Transverse colon (tissue), 4 donors: ENCODE measurements at places on chromosomes 5 and 9. TPM values are rescaled to one million over a fixed set of nuclear protein-coding genes. Genes with fewer than 3 reads are reported as not detected.

DNA sequence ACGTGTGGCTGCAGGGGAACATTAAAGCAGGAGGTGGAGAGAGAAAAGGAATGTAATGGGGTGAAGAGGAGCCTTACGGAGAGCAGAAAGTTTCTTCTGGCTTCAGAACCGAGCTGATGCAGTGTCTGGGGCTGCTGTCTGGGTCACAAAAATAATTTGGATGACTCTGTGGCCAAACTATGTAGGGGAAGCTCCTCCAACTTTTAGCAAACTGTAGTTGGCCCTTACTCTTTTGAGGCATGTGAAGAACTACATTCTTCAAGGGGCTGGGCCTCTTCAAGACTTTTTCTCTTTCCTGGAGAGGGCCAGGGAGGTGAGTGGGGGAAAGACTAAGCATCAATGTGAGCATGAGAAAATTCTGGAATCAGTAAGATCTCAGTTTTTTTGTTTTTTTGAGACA lies 31.9 kb upstream of the SPARC start:
- no peak for DNase-seq

The KIF24 gene
- total RNA-seq = 1.4 TPM

DNA sequence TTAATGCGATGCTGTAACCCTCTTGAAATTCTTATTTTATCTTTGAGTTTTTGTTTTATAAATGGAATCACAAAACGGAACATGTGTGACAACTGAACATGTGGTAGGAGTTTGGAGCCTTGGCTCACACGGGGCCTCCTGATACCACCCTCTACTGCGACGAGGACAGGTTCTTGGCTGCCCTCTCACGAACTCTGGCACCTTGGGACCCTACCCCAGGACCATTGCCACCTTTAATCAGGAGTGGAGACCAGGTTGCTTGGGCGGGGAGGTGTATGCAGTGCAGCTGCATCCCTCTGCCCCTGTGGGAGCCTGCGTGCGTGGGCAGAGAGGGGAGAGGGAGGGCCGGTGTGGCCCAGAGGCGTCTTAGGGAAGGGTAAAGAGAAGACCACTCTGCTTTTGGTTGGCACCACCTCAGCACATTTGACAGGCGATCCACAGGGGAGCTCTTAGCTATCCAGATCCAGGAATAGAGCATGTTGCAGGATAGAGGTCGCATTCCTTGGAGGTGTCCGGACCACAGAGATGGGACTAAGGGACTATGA lies 753.9 kb upstream of the PTPRD start:
- no peak for DNase-seq

The SOX30 gene
- 0.75 TPM for total RNA-seq

The CMYA5 gene
- total RNA-seq = 0.37 TPM

- no peak for DNase-seq
These were observed 68.3 kb downstream of the SMARCA2 start for GRCh38 chr9:2083479-2083878.

GRCh38 chr5:67680099-67680498 lies 483.5 kb upstream of the CD180 start:
- no peak for DNase-seq

The PCDHA3 gene
- 0.41 TPM for total RNA-seq

DNA sequence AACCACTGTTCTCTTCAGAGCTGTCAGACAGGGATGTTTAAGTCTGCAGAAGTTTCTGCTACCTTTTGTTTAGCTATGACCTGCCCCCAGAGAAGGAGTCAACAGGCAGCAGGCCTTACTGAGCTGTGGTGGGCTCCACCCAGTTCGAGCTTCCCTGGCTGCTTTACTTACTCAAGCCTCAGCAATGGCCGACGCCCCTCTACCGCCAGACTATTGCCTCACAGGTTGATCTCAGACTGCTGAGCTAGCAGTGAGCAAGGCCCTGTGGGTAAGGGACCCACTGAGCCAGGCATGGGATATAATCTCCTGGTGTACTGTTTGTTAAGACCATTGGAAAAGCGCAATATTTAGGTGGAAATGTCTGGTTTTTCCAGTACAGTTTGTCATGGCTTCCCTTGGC lies 229.6 kb downstream of the TMEM167A start:
- no peak for DNase-seq

The IL13 gene
- total RNA-seq = not detected

The OLFML2A gene
- total RNA-seq = 9.4 TPM

The NUTM2G gene
- total RNA-seq = not detected

GRCh38 chr5:37685816-37686215 lies 154.0 kb downstream of the GDNF start:
- DNase-seq = no peak

The FBXL7 gene
- total RNA-seq = 6.7 TPM

The CCNG1 gene
- 164 TPM for total RNA-seq

DNA sequence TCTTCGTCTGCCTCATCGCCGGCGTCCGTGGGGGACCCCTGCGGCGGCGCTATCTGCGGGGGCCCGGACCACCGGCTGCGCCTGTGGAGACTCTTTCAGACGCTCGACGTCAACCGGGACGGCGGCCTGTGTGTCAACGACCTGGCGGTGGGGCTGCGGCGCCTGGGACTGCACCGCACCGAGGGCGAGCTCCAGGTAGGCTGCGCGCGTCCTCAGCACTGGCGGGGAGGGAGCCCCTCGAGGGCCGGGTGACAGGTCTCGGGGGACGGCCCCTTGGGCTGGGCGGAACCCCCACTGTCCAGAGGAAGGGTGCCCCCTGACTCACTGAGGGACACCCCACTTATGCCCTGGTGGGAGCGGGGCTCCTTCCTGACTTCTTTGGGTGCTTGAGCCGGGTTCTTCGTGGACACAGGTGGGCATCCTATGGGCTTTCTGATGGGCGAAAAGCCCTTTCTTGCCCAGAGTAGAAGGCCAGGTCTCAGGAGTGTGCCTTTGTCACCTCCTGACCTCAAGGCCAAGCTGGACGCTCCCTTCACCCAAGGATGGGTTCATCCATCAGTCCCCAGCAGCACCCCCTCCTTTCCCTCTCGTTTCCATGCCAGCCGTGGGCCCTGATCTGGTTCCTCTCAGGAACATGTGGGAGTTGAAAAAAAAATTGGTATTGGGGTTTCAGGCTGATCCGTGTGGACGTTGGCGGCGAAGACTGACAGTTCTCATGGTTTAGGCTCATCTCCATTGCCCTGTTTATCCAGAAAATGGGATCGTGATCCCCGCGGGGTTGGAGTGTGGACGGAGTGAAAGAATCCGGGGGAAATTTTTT lies 564 bp downstream of the SLC25A25 start:
- peak; percentile 52 for DNase-seq

DNA sequence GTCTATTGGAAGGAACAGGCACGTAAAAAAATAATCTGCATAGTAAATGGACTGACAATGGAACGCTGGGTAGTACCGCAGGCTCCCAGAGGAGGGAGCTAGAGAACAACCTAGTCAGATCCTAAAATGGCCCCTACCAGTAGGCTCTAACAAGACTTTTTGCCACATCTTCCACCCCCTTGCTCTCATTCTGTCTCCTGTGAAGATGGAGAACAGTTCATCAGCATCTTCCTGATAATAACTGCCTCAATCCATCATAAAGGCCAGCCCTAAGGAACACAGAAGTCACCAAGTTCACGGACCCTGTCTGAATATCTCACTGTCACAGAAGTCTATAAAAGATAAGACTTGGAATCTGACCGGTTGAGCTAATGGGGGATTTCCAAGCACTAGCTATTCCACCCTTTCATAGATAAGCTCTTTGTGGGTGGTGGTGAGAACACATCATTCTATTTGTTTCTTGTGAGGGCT lies 133.4 kb downstream of the SLC1A3 start:
- peak; percentile 86 for DNase-seq

DNA sequence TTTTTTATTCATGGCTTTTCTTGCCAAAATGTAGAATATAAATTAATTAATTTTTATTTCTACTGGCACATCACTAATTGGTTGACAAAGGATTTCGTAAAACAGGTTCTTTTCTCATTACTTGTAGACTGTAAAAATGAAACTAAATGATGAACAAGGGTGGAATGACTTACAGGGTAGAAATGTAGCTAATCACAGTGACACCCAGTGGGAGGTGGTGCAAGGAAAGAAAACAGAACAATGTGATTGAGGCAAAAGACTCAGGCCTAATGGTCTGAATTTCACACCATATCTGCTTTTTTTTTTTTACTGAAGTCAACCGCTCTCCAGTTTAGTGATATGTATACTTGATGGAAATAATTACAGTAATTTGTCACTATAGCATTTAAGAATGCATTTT lies 28.9 kb downstream of the GABRG2 start:
- DNase-seq = no peak

DNA sequence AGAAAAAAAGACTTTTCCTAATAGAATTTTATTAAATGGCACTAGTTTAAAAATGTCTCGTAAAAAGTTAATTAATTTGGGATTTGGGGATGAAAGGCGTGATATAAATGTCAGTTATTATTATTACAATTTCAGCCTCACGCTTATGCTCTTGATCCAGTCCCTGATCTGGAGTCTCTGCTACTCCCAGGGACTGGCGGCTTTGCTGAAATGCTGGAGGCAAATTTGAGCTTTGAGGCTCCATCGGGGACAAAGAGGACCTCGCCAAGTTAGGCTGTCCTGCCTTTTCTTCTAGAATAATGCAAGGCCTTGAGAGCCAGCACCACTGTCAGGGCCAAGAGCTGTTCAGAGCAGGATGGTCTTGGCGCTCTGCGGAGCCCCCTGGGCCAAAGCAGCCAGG lies 69.7 kb downstream of the ZNF618 start:
- DNase-seq = no peak

DNA sequence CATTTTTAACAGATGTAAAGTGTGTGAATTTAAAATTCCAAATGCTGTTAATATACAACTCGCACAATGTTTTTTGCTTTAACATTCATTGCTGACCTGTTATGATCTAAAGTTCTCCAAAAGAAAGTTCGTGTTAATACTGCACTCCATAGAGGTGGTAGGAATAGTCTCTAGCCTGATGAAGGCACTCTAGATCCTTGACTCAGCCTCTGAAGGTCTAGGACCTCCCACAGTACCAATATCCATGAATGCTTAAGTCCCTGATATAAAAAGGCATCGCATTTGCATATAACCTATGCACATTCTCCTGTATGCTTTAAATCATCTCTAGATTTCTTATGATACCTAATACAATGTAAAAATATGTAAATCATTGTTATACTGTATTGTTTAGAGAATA lies 213.6 kb downstream of the EFNA5 start:
- no peak for DNase-seq
